ENCODE measurements at places on chromosomes 12 and 14.

GRCh38 chr12:98532687-98533304 lies 17.4 kb downstream of the TMPO start:
- no peak for DNase-seq

DNA sequence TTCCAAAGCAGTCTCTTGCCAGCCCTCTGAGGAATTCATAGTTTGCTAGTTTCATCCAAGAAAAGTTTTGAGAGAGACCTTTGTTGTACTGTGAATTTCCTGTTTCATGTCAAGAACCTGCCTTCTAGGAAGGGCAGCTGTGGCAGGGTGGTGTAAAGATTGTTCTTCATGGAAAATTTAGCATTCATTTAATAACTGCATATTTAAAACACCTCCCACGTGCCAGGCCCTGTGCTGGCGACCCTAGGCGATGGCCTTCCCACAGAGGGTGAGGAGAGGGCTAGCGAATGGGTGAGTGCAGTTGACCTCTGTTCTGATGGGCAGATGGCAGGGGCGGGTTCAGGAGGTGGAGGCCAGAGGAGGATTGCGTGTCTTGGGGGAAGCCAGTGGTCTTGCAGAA lies 43.2 kb downstream of the MLXIP start:
- no peak for DNase-seq

GRCh38 chr12:98895086-98895651 lies 250.1 kb downstream of the APAF1 start:
- no peak for DNase-seq

DNA sequence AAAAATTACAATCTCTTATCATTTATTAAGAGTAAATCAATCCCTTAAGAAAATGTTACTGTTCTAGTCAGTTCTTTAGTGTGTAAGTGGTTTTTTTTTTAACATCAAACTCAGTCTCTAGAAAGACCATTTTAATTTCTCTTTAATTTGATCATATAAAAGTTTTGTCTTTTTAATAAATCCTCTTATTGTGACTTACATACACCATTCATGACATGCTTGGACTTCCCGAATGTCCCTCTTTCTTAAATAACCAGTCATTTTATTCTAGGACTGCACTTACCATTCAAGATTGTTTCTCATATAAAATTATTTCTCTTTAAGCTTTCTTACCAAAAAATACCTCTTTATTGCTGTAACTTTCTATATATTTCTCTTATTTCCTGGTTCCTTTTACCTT lies 60.8 kb upstream of the EVL start:
- DNase-seq, result no peak

DNA sequence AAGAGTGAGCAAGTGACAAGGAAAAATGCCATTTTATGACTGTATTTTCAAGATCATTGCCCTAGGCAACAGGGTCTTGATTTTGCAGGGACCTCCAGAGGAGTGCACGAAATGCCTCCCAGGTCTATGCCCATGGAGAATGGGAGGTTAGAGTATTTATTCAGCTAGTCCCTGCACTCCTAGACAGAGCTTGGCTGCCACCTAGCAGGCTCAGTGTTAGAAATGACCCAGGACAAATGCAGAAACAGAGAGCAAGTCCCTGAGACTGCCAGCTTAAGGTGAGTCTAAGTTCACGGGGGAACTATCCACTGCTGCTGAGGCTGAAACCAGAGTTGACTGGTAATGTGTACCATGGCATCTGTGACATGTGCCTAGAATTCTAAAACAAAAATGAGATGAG lies 506.4 kb downstream of the MED13L start:
- DNase-seq, result no peak

Measured in stimulated activated CD4-positive, alpha-beta T cell treated with anti-CD3 and anti-CD28 coated beads, TNF-alpha, amount 100 ng/mL, for 4 hours (primary cell).